ENCODE measurements at places on chromosomes 2 and 18.

DNA sequence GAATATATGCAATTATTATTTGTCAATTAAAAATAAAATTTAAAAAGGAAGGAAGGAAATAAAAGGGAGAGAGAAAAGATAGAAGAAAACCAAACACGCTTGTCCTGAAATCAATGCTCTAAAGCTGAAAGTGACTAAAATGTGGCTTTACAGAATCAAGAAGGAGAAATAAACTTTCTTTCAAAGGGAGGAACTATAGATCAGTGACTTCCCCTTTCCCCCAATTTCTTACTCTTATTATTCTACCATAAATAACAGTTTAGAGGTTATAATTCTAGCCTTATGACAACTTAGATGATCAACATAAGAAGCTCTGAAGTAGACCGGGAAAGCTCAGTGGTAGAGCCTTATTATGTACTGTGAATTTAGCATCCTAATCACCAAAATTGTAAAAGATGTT is 122.5 kb downstream of the ARHGAP15 start:
- no peak for DNase-seq

DNA sequence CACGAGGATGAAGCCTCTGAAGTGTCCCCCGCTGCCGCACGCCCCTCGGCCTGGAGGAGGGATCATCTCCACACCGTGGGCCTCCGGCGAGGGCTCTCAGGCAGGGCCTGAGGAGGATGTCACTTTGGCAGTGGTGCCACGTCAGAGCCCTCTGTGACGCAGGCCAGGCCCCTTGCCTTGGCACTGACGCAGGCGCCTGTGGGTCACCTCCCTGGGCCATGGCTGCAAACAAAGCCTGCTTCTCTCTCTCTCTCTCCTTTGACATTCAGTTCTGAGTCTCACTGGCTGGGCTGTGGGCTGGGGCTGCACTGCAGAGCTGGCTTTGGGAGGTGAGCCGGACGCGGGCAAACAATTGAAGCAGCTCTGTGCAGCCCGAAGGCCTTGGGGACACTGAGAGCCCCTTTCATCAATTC is 273.7 kb downstream of the TWIST2 start:
- DNase-seq = no peak

DNA sequence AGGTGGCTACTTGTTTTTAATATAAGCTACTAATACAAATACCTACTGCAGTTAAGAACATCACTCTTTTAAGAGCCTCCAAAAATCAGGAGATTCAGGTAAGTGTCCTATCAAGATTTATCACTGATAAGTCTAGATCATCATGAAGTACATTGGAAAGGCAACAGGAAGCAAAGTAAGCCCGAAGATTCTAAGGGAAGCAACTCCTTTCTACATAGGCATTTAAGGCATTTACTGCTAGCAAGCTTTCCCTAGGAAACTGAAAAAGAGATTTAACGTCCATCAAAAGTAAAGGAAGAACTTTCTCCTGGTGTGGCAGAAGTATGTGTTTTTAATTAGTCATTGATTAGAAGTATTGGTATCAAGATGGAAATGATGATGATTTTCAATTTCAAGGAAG is 3.7 kb downstream of the STK17B start:
- DNase-seq = no peak

GRCh38 chr2:135175177-135175576 is 123.1 kb downstream of the RAB3GAP1 start:
- DNase-seq = no peak

GRCh38 chr2:228378696-228379425 is 197.4 kb upstream of the SPHKAP start:
- no peak for DNase-seq

DNA sequence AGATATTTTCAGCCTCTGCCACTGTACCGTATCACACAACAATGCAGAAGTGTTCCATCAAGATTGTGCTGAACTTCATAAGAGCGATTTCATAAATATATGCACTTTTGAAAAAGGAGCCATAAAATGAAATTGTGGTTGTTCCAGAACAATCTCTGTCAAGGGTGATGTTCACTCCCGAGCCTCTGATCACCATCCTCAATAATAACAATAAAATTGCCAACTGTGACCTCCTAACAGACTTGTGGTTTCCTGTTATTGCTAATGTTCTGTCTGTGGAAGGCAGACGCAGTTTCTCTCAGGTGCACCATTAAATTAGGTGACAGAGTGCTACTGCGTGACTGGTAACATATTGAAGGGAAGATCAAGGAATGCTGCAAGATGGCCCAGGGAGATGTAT is 383.7 kb downstream of the SOCS6 start:
- DNase-seq = no peak

GRCh38 chr2:126748929-126749518 is 93.1 kb downstream of the GYPC start:
- no peak for DNase-seq

DNA sequence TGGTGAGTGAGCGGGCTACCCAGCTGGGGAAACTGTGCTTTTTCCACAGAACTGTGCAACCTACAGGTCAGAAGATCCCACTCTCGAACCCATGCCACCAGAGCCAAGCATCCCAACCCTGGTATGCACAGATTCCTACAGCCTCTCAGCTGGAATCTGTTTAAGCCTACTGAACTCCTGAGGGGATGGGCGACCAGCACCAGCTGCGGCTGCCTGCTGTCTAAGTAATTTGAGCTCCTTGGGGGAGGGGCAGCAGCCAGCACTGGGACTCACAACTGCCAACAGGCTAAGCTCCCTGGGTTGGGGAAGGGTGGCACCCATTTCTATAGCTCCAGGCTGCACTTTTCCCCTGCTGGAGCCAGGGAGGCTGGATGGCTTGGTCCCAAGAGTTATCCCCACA is 11.8 kb downstream of the CYP27C1 start:
- DNase-seq = no peak

- DNase-seq = no peak
Measured at GRCh38 chr2:13504808-13505207, 788.1 kb downstream of the TRIB2 start.

DNA sequence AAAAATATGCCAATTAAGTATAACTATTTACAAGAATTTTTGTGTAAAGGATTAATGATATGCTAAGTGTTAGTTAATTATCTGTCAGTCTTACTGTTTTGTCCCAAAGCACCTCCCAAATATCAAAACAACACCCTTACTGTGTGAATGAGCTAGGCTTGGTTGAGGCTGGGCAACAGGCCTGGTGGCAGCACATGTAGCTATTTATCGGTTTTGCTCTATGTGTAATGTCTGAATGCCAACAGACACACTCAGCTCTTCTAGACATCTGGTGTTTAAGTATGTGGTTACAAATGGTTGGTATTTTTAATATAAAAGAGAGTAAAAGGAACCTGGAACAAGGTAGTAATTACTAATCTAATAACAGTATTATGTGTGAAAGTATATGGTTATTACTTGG is 175.3 kb downstream of the RAB3GAP1 start:
- no peak for DNase-seq

- no peak for DNase-seq
Measured at GRCh38 chr2:23698721-23699579, 228.0 kb downstream of the ATAD2B start.

GRCh38 chr18:35619464-35619863 is 37.9 kb downstream of the GALNT1 start:
- DNase-seq = no peak

- DNase-seq = no peak
Measured at GRCh38 chr18:22703883-22704585, 229.1 kb upstream of the RBBP8 start.

DNA sequence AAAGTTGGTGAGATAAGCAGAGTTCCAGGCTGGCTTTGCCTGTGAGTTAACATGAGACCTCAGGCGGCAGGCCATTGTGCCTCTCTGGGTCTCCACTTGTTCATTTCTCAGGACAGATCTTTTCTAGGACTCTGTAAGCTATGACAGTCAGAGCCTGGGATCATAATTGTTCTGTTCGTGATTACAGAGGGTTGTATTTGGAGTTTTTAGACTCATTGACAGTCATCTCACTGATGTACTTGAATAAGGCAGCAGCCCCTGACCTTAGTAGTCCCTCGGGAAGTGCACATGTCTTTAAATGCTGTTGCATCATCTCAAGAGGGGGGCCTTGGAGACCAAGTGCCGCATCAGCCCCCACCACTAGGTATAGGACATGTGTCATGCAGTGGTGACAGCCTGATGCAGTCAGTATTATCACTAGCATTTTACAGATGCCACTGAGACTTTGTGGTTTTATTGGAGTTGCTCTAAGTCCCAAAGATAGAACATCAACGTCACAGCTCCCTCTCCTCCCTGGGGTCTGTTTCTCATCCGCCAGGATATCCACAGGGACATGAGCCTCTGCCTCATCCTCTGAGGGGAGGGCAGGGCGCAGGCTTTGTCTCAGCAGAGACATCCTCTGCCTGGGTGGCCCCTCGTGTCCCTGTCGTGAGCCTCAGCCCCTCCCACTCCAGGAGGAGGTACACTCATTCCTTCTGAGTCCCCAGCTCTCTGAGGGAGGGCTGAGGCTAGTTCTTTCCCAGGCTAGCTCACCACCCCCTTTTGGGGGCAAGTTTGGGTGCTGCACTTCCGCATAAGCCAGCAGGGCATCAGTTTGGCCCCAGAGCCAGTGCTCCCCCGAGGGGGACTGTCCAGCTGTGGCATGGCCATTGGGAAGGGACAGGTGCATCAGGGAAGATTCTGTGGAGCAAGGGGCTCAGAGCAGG is 14.1 kb downstream of the GLI2 start:
- no peak for DNase-seq

DNA sequence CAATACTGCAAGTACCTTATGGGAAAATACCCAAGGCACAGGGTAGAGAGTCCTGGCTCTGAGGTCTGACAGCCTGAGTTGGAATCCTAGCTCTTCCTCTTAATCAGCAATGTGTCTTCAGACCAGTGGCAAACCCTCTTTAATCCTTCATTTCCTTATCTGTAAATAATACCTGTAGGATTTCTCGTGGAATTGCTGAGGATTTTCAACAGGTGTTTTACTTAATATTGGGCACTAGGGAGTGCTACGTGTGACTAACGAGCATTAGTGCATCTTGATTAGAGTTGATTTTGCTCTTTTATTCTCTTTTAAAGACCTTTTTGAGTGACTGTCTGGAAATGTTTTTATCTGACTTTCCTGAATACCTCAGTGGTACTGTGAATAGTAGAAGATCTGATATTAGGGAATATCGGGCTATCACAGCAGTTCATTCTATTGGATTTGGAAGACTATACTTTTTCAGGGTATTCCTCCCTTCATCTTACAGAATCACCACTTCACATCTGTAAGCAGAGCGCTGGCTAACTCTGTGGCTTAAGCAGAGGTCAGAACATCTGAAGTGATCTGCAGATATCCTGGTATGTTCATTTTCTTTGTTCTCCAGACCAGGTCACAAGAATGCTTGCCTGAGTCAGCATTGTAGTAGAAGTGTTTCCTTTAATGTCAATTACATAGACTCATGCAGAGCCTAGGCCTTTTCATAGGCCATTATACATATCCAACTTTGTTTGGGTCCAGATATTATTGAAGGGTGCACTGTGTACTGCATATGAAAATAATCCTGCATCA is 49.1 kb downstream of the ARHGAP28 start:
- DNase-seq = no peak

DNA sequence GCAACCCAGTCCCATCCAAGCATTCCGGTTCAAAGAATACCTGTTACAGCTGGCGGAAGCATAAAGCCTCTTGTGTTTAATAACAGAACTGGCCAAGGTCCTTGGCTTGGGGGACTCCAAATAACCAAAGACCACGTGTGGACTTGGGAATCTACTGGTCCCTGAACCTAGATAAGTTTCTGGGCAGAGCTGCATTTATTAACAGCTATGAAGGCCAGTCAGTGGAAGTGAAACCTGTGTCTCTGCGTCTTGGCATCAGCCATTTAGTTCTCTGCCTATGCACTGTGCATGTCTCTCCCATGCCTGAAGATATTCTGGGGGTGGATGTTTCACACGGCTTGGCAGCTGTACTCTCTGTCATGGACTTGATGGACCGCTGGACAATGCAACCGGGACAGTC is 137.7 kb downstream of the CCBE1 start:
- no peak for DNase-seq

- DNase-seq = no peak
Measured at GRCh38 chr2:70977605-70978205, 725 bp upstream of the ANKRD53 start.

DNA sequence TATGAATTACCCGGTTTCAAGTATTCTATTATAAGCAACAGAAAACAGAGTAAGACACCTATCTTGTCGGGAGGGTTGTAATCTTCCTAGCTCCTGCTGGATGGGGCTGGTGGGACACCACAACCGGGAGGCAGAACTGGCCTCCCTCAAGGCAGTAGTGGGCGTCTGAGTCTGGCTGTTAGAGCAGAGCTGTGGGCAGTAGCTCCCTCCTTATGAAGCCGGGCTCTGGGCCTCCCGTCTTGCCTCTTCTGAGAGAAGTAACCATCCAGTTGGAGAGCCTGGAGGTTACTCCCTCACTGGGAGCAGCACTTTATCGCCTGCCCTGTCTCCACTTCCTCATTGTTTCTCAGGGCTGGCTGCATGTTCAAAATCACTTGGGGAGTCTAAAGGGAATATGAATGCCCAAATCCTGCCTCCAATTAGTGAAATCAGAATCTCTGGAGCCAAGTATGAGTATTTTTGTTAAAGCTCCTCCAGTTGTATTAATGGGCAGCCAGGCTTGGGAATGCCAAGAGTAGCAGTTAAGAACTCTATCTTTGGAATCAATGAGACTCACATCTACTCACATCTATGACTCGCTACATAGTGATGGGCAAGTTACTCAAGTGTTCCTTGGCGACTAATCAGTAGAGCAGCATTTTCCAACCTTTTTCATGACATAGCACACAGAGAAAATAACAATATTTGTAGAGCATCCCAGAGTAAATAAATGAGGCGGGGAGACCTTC is 27.3 kb upstream of the NRP2 start:
- no peak for DNase-seq

DNA sequence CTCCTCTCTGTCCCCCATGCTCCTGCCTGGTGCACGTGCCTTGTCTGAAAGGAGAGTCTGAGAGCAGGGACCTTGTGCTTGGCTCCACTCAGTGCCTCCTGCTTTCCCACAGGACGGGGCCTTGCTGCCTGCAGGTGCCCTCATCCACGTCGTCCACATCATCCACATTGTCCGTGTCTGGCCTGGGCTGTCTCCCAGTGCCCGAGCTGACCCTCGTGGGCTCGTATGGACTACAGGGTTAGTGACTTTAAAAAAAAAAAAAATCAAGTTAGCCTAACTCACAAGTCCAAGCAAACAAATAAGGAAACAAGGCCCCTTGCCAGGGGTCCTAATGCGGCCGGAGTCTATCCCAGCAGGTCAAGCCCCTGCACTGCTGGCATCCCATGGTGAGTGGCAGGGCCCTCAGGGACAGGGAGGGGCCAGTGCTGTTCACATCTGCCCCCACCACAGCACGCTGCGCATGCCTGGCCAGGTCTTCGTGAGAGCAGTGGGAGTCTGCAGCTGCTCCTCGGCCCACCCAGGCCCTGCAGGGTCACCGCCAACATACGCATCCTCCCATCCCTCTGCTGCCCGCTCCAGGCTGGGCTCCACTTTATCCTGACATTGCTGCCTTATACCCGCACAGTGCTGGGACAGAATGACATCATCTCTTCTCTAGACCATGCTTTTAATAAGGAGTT is 232.6 kb downstream of the NDUFA10 start:
- DNase-seq = peak; percentile 56

Measured in ascending aorta (tissue), 2 donors.